ENCODE measurements at places on chromosomes 4 and X.

GRCh38 chrX:17226736-17227135 is 148.3 kb upstream of the NHS start:
- no peak for DNase-seq

DNA sequence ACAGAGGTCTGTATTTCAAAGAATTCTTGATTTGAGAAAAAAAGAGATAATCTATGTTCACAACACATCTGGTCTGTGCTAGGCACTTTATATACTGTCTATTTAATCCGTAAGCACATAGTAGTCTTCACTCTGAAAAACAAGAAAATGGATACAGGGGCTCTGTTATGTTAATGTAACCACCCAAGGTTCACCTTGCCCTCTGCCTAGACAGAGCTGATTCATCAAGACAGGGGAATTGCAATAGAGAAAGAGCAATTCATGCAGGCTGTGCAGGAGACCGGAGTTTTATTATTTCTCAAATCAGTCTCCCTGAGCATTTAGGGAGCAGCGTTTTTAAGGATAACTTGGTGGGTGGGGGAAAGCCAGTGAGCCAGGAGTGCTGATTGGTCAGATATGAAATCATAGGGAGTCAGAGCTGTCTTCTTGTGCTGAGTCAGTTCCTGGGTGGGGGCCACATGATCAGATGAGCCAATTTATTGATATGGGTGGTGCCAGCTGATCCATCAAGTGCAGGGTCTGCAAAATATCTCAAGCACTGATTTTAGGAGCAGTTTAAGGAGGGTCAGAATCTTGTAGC is 92.9 kb upstream of the TNIP3 start:
- DNase-seq: no peak

DNA sequence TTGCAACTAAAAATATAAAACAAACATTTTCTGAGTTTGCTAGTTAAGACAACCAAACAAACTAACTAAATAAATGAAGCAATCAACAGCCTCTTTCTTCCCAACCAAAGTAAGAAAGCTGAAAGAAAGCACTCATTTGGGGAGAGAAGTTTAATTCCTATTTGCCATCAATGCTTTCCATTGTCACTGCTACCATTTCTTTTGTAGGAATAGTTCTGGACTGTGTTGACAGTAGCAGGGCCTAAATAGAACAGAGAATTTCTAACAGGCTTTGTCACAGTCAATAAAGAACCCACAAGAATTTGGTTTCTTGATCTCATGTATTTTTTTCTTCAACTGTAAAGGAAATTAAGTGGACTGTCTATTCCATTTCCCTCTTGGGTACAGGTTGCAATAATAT is 1886.4 kb upstream of the TENM3 start:
- no peak for DNase-seq

GRCh38 chrX:107135049-107135964 is 16.7 kb upstream of the RBM41 start:
- no peak for DNase-seq

- DNase-seq: no peak
These were observed 404.8 kb downstream of the TLL1 start for GRCh38 chr4:166277853-166278252.

DNA sequence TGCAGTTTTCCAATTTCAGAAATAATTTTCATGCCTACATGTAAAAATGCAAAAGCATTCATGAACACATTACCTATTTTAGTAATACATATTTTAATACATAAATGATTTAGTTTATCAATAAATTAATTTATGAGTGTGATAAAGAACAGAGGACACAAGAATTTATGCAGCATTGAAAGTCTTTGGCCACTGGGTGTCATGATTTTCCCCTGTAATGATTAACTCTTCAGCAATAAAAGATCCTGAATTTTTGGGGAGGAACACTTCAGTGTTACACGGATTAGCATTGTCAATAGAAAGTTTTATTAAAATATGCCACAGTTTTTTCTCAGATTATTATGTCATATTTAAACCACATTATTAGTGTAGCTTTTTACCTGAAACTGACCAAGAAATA is 8.6 kb upstream of the VCX2 start:
- DNase-seq: no peak

DNA sequence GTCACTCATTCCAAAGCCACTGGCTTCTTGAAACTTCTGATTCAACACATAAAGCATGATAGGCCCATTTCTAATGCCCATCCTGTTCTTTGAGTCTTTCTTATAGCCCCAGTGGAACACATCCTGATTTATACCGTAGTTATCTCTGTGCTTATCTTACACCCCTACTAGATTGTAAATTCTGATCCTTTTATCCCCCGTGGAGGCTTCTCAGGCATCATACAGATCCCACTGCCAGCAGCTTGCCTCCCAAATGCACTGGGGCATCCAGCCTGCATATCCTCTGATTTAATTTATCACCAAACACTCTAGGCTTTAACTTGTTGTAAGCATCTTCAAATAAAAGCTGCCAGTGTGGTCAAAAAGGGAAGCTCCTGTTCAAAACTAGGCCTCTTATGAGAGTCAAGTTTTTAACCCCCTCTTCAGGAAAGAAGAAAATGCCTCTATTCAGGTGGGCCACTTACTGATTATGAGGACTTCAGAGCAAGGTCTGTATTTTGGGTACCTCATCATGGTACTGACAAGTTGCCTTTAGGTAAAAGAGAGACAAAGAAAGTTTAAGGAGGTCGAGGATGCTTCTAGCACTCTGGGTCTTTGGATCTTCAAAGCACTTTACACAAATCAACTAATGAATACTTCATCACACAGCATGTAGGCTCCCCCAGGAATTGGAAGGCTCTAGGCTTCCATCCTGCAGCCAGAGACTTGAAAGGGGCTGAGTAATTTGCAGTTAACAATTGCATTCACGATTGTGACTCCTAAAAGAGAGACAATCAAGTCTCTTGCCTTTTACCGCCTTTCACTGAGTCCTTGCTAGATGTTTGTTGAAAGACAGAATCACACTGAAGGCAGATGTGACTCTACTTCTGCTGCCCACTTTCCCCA is 95.8 kb upstream of the LDB2 start:
- no peak for DNase-seq

GRCh38 chr4:81376720-81377119 is 95.0 kb downstream of the RASGEF1B start:
- no peak for DNase-seq

DNA sequence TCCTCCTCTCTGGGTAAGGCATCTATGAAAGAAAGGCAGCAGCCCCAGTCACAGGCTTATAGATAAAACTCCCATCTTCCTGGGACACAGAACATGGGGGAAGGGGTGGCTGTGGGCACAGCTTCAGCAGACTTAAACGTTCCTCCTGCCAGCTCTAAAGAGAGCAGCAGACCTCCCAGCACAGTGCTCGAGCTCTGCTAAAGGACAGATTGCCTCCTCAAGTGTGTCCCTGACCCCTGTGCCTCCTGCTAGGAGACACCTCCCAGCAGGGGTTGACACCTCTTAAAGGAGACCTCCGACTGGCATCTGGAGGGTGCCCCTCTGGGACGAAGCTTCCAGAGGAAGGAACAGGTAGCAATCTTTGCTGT is 89.9 kb downstream of the EFHC2 start:
- no peak for DNase-seq

DNA sequence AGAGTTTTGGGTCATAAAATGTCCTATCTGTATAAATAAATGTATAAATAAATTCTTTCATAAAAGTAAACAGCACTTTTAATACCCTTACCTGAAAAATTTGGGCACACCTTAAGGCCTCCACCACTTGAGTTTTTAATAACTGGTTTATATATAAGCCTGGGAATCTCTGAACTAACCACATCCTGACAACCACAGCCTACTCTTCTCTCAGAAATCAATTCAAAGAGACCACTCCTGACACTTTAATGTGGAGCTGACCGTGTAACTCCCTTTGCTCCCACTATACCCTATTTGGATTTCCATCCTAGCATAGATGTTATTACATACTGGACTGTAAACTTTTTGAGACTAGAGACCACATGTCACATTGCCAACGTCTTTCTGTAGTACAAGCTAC is 3.5 kb downstream of the FBXL5 start:
- DNase-seq: no peak

- no peak for DNase-seq
These were observed 20.1 kb downstream of the TMEM255A start for GRCh38 chrX:120291211-120291610.

- no peak for DNase-seq
These were observed at the start of gene MTTP for GRCh38 chr4:99574530-99575324. TSS of gene MTTP (plus strand) at chr4:99574824. CDS start at chr4:99574910, 86 bp downstream.

DNA sequence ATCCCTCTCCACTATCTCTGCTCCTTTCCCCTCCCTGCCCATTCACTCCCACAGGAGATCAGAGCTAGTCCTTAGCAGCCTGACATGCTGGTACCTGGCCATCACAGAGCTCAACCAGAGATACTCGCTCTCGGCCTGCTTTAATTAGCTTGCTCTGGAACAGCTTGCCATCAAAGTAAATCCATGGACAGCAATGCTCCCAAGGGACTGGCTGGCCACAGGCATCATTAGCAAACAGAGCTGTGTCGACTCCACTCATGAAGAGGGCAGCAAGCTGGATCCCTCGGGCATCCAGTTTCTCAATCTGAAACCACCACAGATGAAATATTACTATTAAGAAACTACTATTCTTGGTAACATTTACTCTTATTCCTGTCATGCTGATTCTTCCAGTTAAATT is 43.4 kb upstream of the PHF8 start:
- no peak for DNase-seq

- no peak for DNase-seq
These were observed 229.6 kb upstream of the PGRMC2 start for GRCh38 chr4:128517096-128517738.

DNA sequence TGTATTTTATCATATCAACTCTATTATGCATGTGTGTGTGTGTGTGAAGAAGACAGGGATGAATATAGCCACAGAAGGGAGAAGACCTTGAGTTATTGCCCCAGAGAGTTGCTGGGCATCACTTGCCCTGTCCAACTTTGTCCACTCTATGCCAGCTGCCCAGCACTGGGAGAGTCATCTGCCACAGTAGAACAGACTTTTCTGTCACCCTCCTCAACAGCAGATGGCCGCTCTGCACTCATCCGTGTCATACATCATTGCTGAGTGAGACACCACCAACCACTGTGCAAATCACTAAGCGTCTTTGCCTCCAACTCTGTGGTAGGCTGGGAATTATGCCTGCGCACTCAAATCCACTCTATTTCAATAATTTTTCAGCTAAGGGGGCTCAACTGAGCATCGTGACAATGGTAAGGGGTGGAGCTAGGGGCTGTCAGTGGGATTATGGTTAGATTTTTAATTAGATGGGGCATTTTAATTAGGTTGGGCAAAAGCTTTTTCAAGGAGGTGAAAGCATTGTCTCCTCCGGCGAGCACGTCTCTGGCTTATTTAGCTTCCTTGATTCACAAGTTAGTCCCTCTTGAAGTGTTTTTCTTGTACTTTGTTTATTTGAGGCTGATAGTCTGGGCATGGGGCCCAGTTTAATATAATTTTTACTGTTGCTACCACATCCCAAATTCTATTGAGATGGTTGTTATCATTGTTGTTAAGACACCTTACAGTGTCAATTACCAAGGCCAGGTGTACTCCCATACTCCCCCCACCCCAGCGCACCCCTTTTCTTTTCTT is 100.1 kb upstream of the KLF3 start:
- no peak for DNase-seq

DNA sequence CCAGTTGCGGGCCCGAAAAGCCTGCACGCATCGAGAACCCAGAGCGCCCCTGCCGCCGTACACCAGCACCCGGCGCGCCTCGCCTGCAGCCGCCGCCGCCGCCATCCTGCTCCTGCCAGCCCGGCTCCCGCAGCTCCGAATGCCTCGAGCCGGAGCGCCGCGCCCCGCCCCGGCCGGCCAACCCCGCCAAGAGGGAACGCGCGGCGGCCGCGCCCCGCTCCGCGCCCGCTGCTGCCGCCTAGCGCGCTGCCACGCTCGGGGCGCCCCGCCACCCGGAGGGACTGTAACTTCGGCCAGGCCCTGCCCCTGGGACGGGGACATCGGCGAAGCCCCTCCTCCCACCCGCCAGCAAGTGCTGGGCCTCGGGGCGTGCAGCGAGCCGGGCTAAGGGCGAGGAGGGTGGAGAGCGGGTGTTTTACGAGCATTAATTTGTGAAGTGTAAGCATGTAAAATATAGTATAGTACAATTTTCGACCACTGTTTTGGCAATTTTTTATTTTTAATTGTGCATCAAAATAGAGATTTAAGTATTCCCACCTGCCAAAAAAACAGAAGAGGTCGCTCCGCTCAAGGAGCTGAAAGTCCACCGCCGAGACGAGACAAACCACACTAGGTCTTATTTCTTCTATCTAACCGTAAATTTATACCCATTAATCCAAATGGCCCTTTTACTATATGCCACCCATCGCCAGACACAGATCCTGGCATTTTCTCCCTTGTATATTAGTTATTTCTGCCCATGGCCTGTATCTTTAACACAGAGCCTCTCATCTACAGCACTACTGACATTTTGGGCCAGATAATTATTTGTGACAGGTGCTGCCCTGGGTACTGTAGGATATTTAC is at the start of gene QDPR:
Gene QDPR (minus strand): TSS at position 141 of the 846 bp plus-strand sequence. CDS start 36 bp downstream, at position 105.
- DNase-seq: no peak

- DNase-seq: no peak
These were observed 8.3 kb upstream of the ODAM start for GRCh38 chr4:70187216-70187615.

DNA sequence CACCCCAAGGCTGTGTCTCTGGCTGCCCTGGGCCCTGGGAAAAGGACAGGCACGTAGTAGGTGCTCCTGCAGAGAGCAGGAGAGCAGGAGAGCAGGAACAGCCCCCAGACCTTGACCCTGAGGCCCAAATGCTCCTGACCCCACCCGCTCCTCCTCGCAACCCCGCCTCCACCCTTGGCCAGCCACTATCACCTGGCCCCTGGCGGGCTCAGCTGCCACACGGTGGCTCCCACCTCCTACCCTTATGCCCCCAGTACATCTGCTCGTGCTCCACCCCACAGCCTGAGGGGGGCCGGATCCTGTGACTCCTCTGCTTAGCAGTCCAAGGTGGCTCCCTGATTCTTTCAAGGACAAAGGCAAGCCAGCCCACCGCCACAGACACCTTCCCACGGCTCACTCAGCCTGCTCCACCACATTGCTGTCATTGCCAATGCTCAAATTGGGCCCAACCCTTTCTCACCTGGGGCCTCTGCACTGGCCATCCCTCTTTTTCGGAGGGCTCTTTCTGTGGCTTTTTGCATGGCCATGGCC is 5.4 kb upstream of the HAUS7 start:
- no peak for DNase-seq

GRCh38 chrX:96843566-96843965 is 40.1 kb upstream of the RPA4 start:
- DNase-seq: no peak

GRCh38 chr4:151629097-151629783 is 131.6 kb downstream of the GATB start:
- DNase-seq: no peak

DNA sequence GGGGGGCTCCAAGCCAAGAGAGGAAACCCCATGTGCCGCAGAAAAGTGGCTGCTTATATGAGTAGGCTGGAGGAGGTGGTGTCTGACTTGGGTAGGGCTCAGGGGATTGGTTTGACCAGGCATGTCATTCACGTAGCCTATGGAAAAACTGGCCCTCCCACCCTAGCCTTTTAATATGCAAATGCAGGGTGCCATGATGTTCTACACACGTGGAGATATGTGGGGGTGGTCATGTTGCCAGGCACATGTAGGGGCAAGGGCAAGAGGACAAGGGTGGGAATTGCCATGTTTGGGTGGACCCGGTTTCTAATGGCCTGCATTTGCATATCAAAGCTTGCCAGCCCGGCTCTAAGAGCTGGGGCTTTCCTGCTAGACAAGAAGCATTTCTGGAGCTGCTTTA is 86.9 kb upstream of the SHISA3 start:
- DNase-seq: no peak
